NCI-H69 (cell line): ENCODE measurements at places on chromosomes 4 and X.

DNA sequence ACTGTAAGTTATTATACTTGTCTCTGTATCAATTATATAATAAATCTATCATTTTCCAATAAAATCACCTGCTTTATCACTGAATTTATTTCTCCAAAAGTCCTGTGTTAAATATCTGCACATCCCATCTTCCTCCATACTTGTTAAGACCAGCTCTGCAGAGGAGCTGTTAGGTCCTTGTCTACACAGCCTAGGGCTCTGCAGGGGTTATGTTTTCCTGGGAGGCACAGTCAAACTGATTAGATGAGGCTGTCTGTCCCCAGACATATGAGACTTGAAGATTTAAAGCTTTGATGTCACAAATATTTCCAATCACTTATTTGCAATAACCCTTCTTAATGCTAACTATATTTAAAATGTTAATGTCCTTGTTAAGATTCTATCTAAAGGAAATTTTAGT, 446.8 kb downstream of the TRAM1L1 start:
- DNase-seq, result no peak

- DNase-seq, result peak; percentile 75
Measured at GRCh38 chr4:118836301-118837120, 585 bp upstream of the SEC24D start.

DNA sequence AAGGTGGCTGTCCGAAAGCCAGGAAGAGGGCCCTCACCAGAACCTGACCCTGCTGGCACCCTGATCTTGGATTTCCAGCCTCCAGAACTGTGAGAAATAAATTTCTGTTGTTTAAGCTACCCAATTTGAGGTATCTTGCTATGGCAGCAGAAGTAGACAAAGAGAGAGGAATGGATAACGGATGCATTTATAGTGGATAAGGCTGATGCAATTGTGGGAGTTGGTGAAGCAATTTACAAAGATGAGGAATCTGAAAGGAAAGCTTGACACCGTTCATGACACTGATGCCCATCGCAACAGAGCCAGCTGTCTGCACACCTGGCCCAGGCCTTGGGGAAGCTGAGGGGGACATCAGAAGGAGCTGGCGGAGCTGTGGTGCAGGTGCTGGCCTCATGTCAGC, 35.7 kb upstream of the MSL3 start:
- DNase-seq, result no peak

DNA sequence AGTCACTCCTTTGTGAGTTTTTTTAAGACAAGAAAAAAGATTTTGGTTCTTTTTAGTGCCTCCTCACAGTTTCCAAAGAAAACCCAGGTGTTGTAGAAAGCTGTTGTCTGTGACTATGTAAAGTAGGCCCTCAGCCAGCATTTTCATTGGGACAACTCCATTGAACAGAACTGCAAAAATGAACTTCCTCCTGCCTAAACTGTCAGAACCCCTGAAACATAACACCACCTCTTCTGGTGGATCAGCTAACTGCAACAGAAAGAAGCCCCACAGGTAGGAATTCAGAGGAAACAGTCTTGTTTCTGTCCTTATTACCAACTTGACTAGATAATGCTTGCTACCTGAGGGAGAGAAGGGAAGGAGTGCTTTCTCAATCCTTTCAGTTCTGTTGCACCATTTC, 3.4 kb upstream of the ATP11C start:
- DNase-seq, result no peak

GRCh38 chr4:105838082-105838481, 57.2 kb upstream of the NPNT start:
- peak; percentile 71 for DNase-seq

DNA sequence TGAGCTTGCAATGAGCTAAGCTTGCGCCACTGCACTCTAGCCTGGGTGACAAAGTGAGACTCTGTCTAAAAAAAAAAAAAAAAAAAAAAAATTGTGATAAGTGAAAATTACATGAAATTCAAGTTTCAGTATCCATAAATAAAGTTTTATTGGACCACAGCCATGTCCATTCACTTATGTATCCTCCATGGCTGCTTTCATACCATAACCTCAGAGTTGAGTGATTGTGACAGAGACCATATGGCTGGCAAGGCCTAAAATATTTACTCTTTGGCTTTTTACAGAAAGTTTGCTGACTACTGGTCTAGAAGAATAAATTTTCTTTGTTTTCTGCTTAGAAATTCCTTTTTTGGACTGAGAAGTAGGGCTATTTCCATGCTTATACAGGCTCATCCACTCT, 11.8 kb upstream of the SHISA3 start:
- DNase-seq, result no peak

DNA sequence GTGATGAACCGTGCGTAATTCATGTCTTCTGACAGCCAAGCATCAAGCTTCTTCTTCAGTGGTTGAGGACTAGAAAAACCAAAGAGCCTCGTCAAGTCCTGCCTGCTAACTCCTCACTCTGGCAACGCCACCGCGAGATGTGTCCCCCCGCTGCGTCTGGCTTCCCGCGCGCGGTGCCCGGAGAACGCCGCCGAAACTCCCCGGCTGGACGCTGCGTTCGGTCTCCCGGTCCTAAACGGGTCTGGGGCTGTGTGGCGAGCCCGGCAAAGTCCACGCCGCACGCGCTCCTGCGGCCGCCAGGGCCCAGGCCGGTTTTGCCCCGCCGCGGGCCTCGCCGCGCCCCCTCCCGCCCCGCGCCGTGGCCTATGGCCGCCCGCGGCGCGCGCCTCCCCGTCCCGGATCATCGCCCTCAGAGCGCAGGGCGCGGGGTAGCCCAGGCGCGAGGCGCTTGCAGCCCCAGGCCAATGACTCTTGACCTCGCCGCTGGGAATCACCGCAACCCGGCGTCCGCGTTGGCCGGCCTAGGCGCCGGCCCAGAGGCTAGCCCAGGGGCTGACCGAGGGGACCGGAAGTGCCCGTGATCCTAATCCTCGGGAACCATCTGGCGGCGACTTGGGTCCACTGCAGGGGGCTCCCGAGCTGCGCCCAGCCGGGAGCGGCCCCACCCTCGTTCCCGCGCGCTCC, at the start of gene AADAT:
Gene AADAT (minus strand): TSS at position 289 of the 684 bp plus-strand sequence. CDS start 266 bp downstream, at position 23.
- peak; percentile 87 for DNase-seq

DNA sequence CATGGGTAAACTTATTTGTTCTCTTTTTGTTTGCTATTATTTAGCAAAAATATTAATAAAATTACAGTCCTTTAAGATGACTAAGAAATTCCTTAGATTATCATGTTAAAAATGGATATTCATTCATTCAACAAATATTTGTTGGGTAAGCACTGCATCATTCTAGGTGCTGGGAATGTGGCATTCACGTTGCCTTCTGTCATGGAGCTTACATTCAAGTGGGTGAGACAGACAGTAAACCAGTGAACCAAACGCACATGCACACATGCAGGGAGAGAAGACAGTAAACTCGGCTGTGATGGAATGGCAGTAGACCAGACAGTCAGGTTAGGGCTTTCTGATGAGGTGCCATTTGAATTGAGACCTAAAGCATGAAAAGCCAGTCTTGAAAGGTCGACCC, 91.8 kb downstream of the STOX2 start:
- DNase-seq, result no peak

GRCh38 chrX:116873671-116874070, 410.9 kb upstream of the CT83 start:
- no peak for DNase-seq

GRCh38 chr4:6408263-6408662, 64.2 kb downstream of the PPP2R2C start:
- peak; percentile 27 for DNase-seq

GRCh38 chr4:52172166-52172565, 121.1 kb downstream of the SPATA18 start:
- DNase-seq, result peak; percentile 0

DNA sequence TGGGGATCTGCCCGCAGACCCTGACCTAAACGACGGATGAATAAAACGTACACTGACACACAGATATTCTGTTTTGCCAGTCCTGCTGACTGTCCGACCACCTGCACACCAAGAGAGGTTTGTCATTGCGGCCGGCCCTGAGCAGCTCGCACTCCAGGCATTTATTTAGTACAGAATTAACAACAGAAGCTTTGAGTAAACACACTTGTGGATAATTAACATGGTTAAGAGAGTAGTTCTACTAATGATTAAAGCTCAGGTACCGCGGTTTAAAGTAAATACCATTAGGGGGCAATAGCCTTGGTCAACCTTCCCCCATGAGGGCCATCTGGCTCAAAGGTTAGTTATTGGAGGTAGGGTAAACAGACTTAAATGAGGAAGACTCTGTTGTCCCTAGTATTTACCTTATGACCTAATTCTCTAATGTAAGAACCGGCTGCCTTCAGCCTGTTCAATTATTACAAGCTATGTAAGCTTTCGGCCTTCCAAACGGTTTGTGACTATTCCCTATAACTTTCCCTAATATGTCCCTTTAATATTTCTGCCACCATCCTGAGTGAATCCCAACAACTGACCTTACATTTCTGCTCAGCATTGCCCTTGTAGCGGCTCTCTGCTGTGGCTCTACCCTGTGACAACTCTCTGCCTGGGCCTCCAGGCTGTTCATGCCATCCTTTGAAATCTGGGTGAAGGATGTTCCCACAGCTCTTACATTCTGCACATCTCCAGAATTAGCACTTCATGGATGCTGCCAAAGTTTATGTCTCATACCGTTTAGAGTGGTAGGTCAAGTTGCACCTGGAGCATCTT, 46.9 kb upstream of the SYTL5 start:
- peak; percentile 91 for DNase-seq

- DNase-seq, result peak; percentile 60
Measured at GRCh38 chr4:65367306-65367705, 303.0 kb downstream of the EPHA5 start.

- no peak for DNase-seq
Measured at GRCh38 chr4:35697210-35697736, 547.0 kb downstream of the ARAP2 start.

GRCh38 chr4:10013722-10014121, 7.6 kb downstream of the SLC2A9 start:
- DNase-seq, result peak; percentile 50

DNA sequence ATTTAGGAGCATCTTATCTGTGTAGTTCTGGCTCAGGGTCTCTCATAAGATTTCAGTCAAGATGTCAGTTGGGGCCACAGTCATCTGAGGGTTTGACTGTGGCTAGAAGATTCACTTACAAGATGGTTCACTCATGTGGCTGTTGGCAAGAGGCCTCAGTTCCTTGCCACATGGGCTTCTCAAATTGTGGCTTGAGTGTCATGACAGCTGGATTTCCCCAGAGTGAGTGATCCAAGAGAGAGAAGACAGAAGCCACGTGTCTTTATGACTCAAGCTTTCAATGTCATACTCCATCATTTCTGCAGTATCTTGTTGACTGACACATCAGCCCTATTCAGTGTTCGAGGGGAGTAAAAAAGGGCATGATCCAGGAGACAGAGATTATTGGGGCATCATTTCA, 131.3 kb upstream of the AP1S2 start:
- no peak for DNase-seq

DNA sequence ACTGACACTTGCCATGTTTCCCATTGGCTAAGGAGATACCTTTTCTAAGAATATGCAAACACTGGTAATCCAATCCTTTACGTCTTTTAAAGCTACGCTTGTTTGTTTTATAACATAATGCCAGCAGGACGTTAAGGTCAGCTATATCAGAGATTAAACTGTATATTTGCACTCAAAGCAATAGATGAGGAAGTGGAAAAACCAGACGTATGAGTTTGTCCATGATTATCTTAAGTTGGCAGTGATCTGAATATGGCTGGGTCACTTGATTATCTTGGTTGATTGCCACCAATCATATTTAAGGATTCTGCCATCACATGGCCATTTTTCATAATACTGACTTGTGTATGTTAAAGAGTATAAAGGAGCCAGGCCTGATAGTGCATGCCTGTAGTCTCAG, 19.4 kb downstream of the TMSB4X start:
- DNase-seq, result no peak

- no peak for DNase-seq
Measured at GRCh38 chr4:103457566-103457965, 259.4 kb upstream of the CENPE start.

DNA sequence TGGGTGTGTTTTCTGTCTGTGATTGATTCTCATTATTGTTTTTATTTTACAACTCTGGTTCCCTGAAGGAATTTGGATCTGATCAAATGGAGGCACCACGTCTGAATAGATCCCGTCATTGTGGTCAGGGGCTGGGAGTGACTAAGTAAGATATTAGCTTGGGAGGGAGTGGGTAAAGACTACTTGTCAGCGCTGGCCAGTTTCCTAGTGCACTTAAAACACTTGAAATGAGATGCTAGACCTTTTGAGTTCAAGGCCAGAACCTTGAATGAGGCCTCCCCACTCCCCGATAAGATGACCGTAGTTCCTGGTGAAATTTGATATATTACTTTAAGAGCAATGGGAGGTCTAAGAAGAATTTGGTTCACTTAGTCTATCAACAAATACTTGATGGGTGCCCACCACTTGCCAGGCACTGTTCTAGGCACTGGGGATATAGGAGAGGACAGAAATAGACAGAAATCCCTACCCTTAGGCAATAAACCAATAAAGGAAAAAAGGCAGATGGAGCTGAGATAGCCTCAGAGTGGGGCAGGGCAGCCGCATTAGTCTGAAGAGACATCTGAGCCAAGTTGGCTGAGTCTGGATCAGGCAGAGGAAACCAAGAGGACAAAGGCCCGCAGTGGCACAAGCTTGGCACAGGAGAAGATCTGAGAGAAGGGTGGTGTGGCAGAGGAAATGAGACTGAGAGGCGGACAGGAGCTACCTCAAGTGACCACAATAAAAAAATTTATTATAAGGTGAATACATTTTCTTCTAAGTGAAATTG, 11.8 kb downstream of the FAM184B start:
- DNase-seq, result no peak

- DNase-seq, result no peak
Measured at GRCh38 chr4:168119100-168119499, 26.8 kb downstream of the ANXA10 start.

GRCh38 chr4:173218411-173219125, 50.0 kb downstream of the GALNT7 start:
- peak; percentile 76 for DNase-seq

DNA sequence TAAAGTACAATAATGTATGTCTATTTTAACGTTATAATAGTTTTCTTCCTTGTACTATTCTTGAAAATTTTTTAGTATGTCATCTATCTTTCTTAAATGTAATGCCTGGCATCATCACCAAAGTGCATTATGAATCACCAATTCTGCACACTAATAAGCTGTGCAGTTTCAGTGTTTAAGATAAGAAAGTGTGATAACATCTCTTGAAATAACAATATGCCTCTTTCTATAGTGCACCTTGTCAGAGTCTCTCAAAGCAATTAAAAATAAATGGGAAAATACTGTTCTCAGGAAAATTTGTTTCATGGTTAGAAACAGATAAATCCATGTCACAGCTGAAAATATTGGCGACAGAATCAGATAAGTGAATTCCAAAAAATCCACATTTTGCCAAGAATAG, 457.4 kb upstream of the PCDH10 start:
- no peak for DNase-seq

DNA sequence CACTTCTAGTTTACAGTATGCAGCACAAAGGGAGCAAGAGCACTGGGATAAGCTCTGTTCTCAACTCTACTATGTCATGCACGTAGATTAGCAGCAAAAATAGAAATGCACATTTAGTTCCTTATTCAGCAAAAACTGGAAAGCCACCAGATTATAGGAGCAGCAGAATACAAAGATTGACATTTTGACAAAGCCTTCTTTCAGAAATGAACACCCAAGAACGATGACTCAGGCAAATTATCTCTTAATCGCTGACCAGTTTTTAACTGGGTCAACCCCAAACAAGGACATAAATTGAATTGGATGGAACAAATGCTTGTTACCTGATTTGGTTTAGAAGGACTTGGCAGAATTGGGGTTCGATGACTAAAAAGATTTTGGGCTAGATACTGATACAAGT, 775.3 kb upstream of the HS3ST1 start:
- no peak for DNase-seq

GRCh38 chr4:7077371-7077770, 9.5 kb upstream of the GRPEL1 start:
- DNase-seq, result no peak
